Renal cortical epithelial cell (primary cell): ENCODE measurements at places on chromosomes 1 and 21. TPM values are rescaled to one million over a fixed set of nuclear protein-coding genes. Genes with fewer than 3 reads are reported as not detected.

COL16A1 gene
- total RNA-seq: 14.5 and 14.8 TPM in 2 replicates

STK40 gene
- 17.4 and 34.5 TPM in 2 replicates for total RNA-seq

AADACL3 gene
- total RNA-seq: not detected in 2 replicates

KPRP gene
- total RNA-seq: not detected in 2 replicates

SPRR1A gene
- total RNA-seq: not detected in 2 replicates

ANGPTL3 gene
- total RNA-seq: 0.05 TPM in 1 of 2 replicates, not detected in the other

BNIPL gene
- total RNA-seq: 0.40 TPM in 1 of 2 replicates, not detected in the other

SV2A gene
- total RNA-seq: 1.6 and 1.7 TPM in 2 replicates

SOAT1 gene
- 73.0 and 92.0 TPM in 2 replicates for total RNA-seq

S100A8 gene
- not detected in 2 replicates for total RNA-seq

LDLRAD1 gene
- total RNA-seq: not detected in 2 replicates

- peak; percentile 77 for DNase-seq
These were observed 19.4 kb upstream of the UBE2U start for GRCh38 chr1:64184003-64184440.

GRCh38 chr1:86062453-86062852 lies 94.1 kb downstream of the COL24A1 start:
- no peak for DNase-seq

- DNase-seq: no peak
These were observed 30.4 kb upstream of the FMO1 start for GRCh38 chr1:171217658-171218443.

- DNase-seq: no peak
These were observed 98.2 kb downstream of the ATP1A1 start for GRCh38 chr1:116471241-116471640.

DNA sequence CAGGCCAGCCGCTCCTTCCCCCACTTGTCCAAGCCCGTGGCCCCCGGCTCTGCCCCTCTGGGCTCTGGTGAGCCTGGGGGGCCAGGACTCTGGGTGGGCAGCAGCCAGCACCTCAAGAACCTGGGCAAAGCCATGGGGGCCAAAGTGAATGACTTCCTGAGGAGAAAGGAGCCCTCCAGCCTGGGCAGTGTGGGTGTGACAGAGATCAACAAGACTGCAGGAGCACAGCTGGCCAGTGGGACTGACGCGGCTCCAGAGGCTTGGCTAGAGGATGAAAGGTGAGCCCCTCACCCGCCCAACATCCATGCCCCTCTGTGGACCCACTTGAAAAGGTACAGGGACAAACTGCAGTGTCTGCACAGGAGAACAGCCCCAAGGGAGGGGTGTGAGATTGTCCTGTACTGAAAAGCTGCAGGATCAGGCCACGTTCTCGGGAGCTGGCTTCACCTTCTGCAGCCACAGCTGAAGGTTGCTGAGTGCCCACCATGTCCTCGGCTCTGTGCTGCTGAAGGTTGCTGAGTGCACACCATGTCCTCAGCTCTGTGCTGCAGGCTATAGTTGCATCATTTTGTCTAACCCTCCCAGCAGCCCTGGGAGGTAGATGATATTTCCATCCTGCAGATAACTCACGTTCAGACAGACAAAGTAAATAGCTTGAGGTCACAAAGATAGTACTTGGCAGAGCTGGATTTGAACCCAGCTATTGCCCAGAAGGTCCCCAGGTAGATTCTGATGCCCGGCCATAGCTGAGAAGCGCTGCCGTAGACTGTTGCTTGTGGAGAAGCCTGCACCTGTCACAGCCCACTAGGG lies 618 bp downstream of the C1orf226 start:
- no peak for DNase-seq

DNA sequence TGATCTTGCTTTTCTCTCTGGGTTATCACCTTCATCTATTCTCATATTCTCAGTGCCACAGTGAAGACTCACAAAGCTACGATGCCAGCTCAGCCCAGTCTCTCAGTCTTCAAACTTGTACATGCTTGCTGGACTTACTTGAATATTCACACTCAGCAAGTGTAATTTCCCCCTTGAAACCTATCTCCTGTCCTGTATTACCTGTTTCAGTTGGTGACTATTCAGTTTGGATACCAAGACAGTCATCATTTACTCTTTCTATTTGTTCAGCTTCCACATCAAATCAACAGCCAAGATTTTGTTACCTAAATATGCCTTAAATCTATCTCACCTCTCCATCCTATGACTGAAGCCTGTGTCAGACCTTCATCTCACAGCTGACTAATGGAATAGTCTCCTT lies 209.7 kb downstream of the LRRC7 start:
- DNase-seq: no peak

GRCh38 chr1:24107462-24108138 lies 4.3 kb downstream of the MYOM3 start:
- peak; percentile 66 for DNase-seq

GRCh38 chr1:10890491-10891071 lies 94.1 kb upstream of the CASZ1 start:
- no peak for DNase-seq

- DNase-seq: peak; percentile 14
These were observed 120.9 kb downstream of the KCNN3 start for GRCh38 chr1:154749078-154749760.

DNA sequence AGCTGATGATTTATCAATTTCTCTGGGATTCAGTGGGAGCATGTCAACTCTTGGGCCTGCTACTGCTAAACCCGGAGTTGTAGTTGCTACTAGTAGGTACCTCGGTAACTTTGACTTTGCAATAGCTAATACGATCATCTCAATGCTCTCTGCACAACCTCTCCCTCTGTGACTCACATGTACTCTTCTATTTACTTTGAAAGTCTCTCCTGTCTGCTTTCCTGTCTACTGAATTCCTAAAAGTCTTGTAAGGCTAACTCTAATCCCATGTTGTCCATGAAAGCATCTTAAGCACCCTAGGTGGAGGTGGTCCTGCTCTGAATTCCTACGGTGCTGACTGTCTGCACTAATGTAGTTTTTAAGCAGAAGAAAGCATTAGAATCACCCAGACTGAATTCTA lies 29.3 kb downstream of the SLC9C2 start:
- no peak for DNase-seq

DNA sequence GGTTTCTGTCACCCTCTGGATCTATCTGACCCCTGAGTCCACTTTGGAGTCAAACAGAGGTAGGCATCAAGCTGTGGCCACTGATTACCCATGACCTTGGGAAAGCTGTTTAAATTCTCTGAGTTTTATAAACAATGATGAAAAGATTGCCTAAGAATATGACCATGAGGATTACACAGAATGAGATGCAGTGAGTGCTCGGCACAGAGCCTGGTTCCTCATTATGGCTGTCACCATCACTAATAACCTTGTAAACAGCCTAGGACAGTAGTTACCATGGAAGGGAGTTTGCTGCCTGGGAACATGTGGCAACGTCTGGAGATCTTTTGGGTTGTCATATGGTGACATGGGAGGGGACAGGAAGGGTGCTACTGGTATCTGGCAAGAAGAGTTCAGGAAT lies 248.3 kb upstream of the KAZN start:
- DNase-seq: no peak

- DNase-seq: peak; percentile 92
These were observed 639.5 kb downstream of the MATN1 start for GRCh38 chr1:30083800-30084464.

DNA sequence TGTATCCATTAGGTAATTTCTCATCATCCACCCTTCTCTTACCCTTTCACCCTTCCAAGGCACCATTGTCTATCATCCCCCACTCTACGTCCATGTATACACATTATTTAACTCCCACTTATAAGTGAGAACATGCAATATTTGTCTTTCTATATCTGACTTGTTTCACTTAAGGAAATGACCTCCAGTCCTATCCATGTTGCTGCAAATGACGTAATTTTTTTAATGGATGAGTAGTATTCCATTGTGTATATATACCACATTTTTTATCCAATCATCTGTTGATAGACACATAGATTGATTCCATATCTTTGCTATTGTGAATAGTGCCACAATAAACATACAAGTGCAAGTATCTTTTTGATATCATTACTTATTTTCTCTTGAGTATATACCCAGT lies 322.9 kb upstream of the CXADR start:
- DNase-seq: no peak

GRCh38 chr21:33899199-33899598 lies 16.4 kb downstream of the ATP5PO start:
- DNase-seq: no peak

GRCh38 chr1:97674517-97674916 lies 246.3 kb downstream of the DPYD start:
- DNase-seq: no peak

- peak; percentile 37 for DNase-seq
These were observed 40.3 kb upstream of the RUNX3 start for GRCh38 chr1:24970399-24970753.

GRCh38 chr1:26828411-26828991 lies 2.0 kb downstream of the ZDHHC18 start:
- DNase-seq: no peak
